ENCODE measurements at places on chromosomes 4 and X.
A peak's percentile ranks its signal among the peaks of the same experiment; 100 is the strongest.

DNA sequence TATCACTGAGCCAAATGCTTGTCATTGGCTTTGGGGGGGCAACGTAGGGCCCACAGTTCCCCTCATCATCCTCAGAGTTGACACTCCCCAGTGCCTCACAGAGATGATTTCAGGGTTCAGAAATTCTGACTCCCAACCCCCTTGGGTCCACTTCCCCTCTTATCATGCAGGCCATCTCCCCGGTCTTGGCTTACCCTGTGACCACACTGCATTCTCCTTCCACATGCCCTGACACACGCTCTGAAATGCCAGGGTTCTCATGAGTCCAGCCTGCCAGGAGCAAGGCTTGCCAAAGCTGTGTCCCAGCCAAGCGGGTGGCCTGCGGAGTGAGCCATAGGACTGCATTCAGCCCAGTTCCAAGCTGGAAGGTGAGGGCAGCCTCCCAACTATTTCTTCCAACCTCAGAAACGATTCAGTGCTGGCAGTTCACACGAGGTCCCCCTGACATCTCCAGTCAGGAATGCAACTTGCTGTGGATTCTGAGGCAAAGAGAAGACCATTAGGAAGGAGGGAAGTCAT is 101.2 kb downstream of the SMIM20 start:
- peak; percentile 100 for DNase-seq

- DNase-seq = peak; percentile 78
Observed at GRCh38 chr4:94976371-94977011, 218.7 kb downstream of the BMPR1B start.

GRCh38 chr4:95363966-95364365 is 184.8 kb downstream of the UNC5C start:
- DNase-seq = no peak

GRCh38 chr4:2643555-2643954 is 107.1 kb downstream of the FAM193A start:
- DNase-seq = no peak

GRCh38 chr4:119746951-119747350 is 118.3 kb upstream of the PDE5A start:
- DNase-seq = no peak

GRCh38 chrX:134646691-134647090 is 11.6 kb downstream of the PLAC1 start:
- DNase-seq = no peak
